Right hindlimb (tissue), 1 donor: ENCODE measurements at places on chromosomes 2 and 18.

GRCh38 chr18:8820396-8821082, 115.2 kb downstream of the MTCL1 start:
- DNase-seq, result no peak

DNA sequence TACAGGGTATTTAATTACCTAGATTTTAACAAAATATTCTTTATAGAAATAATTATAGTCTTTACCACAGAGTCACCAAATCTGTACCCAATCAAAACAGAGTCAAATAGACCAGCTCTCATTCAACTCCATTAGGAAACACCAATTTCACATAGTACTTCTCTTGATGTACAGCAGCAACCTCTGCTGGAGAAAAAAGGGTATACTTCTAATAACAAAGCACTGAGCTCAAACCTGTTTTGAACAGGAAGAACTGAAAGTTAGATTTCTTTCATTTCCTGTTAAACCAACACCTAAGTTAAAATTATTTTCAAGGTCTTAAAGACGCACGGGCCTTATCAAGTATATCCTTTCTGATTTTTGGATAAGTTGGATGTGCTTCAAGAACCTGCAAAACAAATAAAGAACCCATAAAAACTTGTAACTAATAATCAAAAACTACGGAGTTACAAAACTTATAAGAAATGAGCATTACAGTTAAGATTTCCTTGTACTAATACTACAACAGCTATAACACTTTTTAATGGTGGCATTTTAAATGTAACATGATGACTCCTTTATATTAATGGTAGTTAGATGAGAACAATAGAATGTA, 79.0 kb downstream of the TTC21B start:
- no peak for DNase-seq

- no peak for DNase-seq
Measured at GRCh38 chr2:429142-429541, 141.3 kb upstream of the ALKAL2 start.

- DNase-seq, result no peak
Measured at GRCh38 chr2:42974169-42974720, 181.9 kb upstream of the HAAO start.

- no peak for DNase-seq
Measured at GRCh38 chr2:178474560-178474959, 3.8 kb downstream of the FKBP7 start.

- no peak for DNase-seq
Measured at GRCh38 chr2:145792745-145793144, 1272.8 kb upstream of the ZEB2 start.

DNA sequence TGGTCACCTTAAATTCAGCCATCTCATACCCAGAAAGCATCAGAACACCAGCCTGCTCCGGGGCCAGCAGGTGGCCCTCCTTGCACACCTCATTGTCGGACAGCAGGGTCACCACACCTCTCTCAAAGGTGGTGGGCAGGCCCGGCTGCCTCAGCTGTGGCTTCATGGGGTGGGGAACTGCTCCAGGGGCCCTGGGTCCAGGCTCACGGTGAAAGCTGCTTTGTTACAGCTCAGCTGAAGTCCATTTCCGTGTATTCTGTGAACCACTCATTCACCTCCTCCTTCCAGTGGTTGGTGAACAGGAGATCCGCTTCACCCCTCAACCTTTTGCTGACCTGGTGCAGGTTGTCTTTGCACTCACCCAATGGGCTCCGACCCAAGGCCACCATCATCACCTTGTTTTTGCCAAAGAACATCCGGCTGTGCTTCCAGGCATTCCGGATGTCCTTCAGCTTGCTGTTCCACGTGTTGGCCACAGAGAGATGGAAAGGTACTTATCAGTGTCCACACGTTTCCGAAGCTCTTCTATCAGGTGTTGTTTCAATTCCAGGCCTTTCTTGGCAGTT, 78.6 kb upstream of the LDLRAD4 start:
- DNase-seq, result no peak

DNA sequence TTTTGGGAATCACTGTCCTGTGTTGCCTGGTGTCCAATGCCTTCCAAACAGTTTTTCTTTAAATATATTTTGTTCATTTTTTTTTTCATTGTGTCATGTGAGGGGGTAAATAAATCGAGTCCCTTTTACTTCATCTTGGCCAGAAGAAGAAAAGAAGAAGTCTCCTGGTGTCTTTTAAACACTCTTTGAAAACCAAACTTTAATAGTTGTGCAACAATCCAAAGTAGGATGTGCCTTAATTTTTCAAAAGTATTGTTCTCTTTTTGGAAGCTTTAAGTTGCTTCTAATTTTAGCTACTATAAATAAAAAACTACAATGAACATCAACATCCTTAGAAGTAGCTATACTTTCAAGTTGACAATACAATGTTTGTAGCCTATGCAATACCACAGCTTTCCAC, 154.9 kb downstream of the ATAD2B start:
- DNase-seq, result no peak

- DNase-seq, result no peak
Measured at GRCh38 chr2:182447163-182447562, 20.3 kb upstream of the PDE1A start.

GRCh38 chr2:112516801-112517200, 25.5 kb upstream of the POLR1B start:
- no peak for DNase-seq

DNA sequence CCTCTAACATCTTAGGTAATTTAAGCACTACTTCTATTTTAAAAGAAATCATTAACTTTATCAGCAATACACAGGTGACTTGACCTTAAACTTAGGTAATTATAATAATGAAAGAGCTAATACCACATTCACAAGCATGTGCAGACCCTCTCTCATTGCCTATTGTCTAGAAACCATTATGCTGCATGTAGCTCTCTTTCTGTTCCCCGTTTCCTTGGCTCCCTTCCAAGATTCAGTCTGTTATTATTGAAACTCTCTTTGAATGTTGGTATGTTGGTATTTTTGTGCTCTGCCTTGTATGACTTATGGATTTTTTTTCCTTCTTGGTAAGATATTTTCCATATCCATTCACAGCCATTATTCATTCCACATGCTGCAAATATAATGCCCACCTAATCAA, 201.2 kb downstream of the CDCA7 start:
- DNase-seq, result no peak

DNA sequence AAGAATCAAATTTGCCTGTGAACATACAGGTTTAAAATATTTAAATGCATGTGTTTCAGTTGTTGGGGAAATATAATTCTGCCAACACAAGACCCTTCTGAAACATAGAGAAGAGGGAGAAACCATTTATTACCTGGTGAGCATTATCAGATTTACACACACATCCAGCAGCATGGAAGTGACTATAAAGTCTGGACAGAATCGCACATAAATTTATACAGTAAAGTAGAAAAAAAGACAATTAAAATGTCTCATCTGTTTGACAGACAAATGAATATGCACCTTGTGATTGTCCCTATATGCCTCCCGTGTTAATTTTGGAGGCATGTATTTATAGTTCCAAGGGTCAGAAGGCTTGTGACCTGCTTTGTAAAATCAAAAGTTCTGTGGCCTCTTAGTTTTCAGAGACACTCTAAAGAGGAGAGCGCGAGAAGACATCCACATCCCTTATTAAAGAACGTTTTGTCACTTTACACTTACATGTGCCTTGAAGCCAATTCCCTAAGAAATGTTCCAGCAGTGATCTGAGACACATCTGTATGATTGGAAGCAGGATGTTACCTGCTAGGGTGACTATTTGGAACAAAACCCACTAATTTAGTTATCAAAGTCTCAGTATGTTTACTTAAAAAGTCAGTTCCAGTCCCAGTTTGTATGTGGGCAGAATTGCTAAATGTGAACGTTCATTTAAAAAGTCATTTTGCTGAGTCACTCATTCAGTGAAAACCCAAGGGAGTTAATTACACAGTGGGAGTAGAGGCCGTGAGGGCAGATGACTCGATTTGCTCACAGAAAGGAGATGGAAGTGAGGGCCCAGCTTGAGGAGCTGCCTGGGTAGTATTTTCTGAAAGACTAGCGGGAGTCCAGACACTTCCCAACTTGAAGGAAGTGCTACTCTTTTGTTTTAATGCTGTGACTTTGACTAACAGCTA, 527.6 kb upstream of the MEX3C start:
- DNase-seq, result no peak

- no peak for DNase-seq
Measured at GRCh38 chr18:39184176-39184575, 1618.6 kb upstream of the CELF4 start.

GRCh38 chr2:18149660-18150246, 271.3 kb downstream of the KCNS3 start:
- no peak for DNase-seq

GRCh38 chr2:152380261-152381055, 45.5 kb downstream of the FMNL2 start:
- DNase-seq, result no peak

DNA sequence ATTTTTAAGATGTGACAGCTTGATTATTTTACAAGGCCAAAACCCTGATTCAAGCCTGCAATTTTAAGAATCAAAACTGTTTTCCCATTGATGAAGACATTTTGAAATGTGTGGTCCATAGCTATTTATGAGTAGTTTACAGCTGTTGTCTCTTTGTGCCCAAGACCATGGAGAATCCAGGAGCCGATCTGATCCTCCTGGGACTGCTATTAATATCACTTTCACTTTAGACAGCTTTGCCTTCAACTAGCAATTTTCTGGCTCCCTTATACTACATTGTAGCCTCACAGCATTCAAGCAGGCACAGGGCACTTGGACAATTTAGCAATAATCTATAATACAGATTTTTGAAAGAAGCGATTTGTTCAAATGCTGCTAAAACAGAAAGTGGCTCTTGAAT, 172.9 kb downstream of the SLC8A1 start:
- DNase-seq, result peak; percentile 31

GRCh38 chr18:54261894-54262293, 7.4 kb upstream of the POLI start:
- DNase-seq, result no peak

- no peak for DNase-seq
Measured at GRCh38 chr2:53549497-53549896, 218.1 kb upstream of the CHAC2 start.

- DNase-seq, result no peak
Measured at GRCh38 chr2:23155022-23155421, 230.0 kb upstream of the KLHL29 start.

DNA sequence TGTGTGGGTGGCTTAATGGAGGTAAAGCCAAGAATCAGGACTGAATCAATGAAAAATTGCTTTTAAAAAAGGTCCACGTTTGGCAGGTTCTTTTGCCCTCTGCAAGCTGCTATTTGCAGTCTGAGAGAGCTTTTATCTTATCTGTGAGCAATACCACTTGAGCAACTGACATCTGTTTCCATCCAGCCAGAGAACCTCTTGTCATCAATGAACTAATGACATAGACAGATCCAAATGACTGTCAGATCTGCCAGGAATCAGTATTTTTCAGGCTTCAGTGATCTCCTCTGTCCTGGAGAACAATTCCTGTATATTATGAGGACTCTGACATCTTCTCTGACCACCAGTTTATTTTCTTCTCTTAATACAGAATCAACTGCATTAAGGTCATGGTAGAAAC, 608.1 kb downstream of the LRP1B start:
- DNase-seq, result no peak
